ENCODE measurements at places on chromosomes 1 and 21.

GRCh38 chr1:230082211-230082610 lies 15.2 kb downstream of the GALNT2 start:
- DNase-seq = no peak

DNA sequence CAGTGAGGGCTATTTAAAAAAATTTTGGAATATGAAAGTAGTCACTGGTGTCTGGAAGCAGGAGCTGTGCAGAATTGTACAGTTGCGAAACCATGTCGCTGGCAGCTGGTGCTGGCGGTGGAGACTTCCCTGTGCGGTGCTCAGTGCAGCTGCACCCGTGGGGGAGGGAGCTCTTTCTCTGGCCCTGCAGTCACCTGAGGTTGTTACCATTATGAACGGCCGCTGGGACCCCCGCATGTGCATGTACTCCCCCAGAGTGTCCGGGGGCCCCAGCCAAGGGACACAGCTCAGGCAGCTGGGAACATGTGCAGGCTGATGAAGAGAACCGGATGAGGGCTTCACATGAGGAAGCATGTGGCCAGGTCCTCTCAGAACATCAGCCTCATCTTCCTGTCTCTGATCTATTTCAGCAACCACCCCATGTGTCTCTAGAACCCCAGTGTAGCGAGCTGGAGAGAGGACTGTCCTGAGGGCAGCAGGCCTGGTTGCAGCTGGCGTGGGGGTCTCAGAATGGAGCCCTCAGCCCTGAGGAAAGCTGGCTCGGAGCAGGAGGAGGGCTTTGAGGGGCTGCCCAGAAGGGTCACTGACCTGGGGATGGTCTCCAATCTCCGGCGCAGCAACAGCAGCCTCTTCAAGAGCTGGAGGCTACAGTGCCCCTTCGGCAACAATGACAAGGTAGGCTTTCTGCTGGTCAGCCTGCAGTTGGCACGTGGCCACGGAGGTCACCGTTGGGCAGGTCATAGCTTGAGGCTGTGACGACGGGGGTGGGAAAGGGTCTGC lies at the start of gene TRPM2:
TRPM2 (plus strand) TSS at position 431 of the 780 bp plus-strand sequence; CDS start at position 511, 80 bp downstream.
- DNase-seq = no peak

DNA sequence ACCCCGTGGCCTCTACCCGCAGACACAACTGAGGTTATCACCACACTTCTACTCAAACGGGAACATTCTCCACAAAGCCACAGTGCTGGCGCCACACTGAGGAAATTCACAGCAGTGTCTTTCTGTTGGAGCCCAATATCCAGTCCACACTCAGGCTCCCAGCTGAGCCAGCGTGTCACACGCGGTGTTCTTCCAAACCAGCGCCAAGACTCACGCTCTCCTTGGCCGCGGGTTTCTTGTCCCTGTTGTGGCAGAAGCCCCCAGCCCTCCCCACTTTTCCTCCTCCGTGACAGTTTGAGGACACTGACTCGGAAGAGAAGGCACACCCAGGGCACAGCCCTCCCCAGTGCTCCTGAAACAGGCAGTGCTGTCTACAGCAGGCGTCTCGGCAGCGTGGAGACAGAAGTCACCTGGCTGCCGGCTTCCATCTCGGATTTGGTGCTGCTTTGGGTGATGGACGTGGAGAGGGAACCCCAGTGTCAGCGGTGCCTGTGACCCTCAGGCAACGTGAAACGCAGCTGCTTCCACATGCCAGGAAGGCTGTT lies 35.4 kb upstream of the AGPAT3 start:
- DNase-seq = no peak

GRCh38 chr21:34946916-34947534 lies 102.1 kb downstream of the RUNX1 start:
- no peak for DNase-seq

Measured in NCI-H526 treated with DMSO at 0.1 percent for 48 hours (cell line).